ENCODE measurements at places on chromosomes 7 and 10. TPM values are rescaled to one million over a fixed set of nuclear protein-coding genes. Genes with fewer than 3 reads are reported as not detected.

Gene UPK3B
- 0.46 TPM for total RNA-seq

Gene NXPH1
- total RNA-seq, result not detected

Gene SERPINE1
- 240 TPM for total RNA-seq

Gene C7orf57
- not detected for total RNA-seq

Gene ATOH7
- not detected for total RNA-seq

Gene BEND7
- total RNA-seq, result 5.0 TPM

Gene XRCC2
- total RNA-seq, result 0.43 TPM

Gene NOC3L
- 19.3 TPM for total RNA-seq

Gene NPY4R
- 1.1 TPM for total RNA-seq

Gene COL13A1
- total RNA-seq, result 20.3 TPM

Gene KLF14
- not detected for total RNA-seq

Gene MBLAC1
- total RNA-seq, result 2.4 TPM

Gene SEMA3C
- 127 TPM for total RNA-seq

Gene DPYSL4
- 1.6 TPM for total RNA-seq

Gene SEMA3D
- 12.1 TPM for total RNA-seq

Gene COPG2
- total RNA-seq, result 31.7 TPM

Gene OR9A2
- total RNA-seq, result not detected

Gene DGKI
- 4.0 TPM for total RNA-seq

Gene TMEM196
- not detected for total RNA-seq

Gene ZKSCAN5
- 12.1 TPM for total RNA-seq

Gene CPSF4
- total RNA-seq, result 28.1 TPM

Gene MMRN2
- 1.7 TPM for total RNA-seq

Gene KCND2
- 4.0 TPM for total RNA-seq

Gene MOGAT3
- not detected for total RNA-seq

Gene RSPH10B2
- 0.14 TPM for total RNA-seq

Gene OPALIN
- total RNA-seq, result not detected

Gene GRID2IP
- total RNA-seq, result not detected

Gene ASZ1
- not detected for total RNA-seq

Gene C10orf67
- 0.14 TPM for total RNA-seq

Gene ITGB8
- 47.1 TPM for total RNA-seq

Gene OR2A42
- total RNA-seq, result not detected

Gene CNTNAP2
- 0.09 TPM for total RNA-seq

Gene SLIT1
- total RNA-seq, result not detected

Gene C10orf62
- 0.14 TPM for total RNA-seq

Gene CYP2C9
- not detected for total RNA-seq

Gene TAS2R4
- total RNA-seq, result 0.92 TPM

Gene TUBAL3
- total RNA-seq, result not detected

Gene LLCFC1
- total RNA-seq, result not detected

Gene CHCHD2
- total RNA-seq, result 240 TPM

Gene SP8
- total RNA-seq, result not detected
